ENCODE measurements at places on chromosomes 7 and 10.

DNA sequence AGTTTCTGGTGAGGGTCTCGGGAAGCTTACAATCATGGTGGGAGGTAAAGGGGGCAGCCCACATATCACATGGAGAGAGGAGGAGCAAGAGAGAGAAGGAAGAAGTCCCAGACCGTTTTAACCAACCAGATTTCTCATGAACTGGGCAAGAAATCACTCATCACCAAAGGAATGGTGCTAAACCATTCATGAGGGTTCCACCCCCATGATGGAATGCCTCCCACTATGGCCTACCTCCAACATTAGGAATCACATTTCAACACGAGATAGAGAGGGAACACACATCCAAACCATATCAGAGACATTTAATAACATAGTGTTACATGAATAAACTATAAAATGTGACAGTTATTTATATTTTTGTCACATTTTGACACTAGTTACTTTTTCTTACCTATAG, 214.8 kb upstream of the MAGI2 start:
- no peak for DNase-seq

DNA sequence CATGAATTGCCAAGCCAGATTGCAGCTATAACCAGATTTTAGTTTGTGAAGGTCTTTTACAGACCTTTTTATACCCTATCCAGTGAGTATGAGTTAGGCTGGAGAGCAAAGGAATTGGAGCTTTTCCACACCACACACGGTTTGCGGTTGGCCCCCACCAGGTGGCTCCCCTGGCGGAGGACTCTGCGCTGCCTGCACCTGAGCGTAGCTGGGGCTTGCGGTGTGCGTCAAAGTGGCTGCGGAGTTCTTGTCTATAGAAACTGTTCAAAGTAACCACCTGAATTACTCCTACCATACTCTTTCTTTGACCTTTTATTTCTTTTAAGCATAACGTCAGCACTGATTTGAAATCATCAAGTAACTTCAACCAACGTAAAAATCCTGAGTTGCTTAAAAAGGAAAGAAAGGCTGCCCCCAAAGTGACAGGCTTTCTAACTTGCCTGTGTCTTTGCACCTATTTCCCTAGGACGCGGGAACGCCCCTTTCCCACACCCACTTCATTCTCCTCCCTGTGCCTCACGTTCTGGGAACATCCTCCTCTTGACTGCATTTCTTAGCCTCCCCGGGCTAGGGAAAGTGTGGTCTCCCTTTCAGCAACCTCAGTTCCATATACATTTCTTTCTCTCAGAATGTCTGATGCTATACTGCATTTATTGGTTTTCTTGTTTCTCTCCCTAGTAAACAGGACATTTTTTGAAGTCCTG, 47.6 kb upstream of the TMEM72 start:
- peak; percentile 45 for DNase-seq

DNA sequence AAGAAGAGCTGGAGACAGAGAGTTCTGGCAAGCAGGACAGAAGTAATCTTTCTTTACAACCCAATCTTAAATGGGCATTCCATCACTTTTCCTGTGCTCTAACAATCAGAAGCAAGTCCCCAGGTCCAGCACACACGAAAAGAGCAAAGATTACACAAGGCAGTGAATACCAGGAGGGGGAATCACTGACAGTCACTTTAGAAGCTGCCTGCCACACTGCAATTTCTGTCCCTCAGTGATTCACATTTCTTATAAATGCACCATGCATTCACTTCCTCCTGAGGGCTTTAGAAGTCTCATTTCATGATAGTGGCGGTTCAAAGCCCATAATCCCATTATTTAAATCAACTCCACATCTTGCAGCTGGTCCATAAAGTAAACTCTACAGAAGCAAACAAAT, 362.5 kb downstream of the POM121L12 start:
- no peak for DNase-seq

DNA sequence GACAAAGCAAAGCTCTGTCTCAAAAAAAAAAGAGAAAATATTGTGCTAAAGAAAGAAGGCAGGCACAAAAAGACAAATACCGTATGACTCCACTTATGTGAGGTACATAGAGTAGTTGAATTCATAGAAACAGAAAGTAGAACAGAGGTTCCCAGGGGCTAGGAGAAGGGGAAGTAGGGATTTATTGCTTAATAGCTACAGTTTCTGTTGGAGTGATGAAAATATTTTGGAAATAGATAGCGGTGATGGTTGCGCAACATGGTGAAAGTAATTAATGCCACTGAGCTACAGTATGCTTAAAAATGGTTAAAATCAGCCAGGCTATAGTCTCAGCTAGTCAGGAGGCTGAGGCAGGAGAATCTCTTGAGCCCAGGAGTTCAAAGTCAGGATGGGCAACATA, 18.5 kb upstream of the NPFFR1 start:
- no peak for DNase-seq

DNA sequence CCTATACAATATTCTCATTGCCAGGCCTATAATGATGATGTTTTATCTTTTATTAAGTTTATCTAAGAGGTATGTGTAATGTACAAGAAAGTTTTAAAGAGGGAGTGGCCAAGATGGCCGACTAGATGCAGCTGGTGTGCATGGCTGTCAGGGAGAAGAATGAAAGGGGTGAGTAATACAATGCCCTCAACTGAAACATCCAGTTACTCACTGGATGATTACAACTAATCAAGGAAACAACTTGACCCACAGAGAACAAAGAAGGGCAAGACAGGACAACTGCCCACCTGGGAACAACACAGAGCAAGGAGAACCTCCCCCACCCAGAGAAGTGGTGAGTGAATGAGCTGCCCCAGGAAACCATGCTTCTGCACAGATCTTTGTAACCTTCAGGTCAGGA, 880.0 kb upstream of the LRRTM3 start:
- no peak for DNase-seq

DNA sequence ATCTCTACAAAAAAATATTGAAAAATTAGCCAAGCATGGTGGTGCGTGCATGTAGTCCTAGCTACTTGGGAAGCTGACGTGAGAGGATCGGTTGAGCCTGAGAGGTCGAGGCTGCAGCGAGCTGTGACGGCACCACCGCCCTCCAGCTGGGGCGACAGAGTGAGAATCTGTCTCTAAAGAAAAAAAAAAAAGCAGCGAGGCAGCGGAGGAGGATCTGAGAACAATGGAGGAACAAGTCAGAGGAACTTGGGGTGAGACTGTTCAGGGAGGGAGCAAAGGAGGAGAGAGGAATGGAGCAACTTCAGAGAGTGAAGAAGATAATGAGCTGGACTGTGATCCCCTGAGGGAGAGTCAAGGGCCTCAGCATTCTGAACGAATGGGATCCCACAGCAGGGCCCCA, 85.4 kb downstream of the MKX start:
- no peak for DNase-seq

- no peak for DNase-seq
Measured at GRCh38 chr7:151157645-151158329, 9.7 kb downstream of the GBX1 start.

DNA sequence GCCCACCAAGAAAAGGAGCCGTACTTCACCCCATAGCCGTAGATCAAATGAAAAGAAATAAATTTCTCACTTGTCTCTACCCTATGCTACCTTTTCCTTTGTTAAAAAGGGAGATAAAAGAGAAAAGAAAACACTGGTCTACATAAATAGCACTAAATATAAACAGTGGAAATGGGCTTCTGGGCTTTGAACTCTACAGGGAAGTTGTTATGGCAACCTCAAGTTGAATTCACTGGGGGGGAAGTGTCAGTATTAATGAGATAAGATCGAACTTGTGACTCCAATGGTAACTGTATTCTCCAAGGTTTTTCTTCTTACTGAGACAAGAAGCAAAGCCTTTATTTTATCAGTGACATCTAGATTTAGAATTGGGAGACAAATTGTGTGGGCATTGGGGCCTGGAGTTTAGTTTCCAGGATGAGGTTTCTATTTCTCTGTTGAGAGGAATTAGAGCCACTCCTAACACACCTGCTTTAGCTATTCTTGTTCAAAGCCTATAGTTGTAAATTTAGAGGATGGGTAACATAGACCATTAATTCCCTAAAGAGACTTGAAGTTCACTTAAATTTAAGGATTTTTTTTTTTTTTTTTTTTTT, 604.3 kb upstream of the GALNT17 start:
- DNase-seq = no peak

- peak; percentile 58 for DNase-seq
Measured at GRCh38 chr7:132508724-132509353, 67.4 kb downstream of the PLXNA4 start.

DNA sequence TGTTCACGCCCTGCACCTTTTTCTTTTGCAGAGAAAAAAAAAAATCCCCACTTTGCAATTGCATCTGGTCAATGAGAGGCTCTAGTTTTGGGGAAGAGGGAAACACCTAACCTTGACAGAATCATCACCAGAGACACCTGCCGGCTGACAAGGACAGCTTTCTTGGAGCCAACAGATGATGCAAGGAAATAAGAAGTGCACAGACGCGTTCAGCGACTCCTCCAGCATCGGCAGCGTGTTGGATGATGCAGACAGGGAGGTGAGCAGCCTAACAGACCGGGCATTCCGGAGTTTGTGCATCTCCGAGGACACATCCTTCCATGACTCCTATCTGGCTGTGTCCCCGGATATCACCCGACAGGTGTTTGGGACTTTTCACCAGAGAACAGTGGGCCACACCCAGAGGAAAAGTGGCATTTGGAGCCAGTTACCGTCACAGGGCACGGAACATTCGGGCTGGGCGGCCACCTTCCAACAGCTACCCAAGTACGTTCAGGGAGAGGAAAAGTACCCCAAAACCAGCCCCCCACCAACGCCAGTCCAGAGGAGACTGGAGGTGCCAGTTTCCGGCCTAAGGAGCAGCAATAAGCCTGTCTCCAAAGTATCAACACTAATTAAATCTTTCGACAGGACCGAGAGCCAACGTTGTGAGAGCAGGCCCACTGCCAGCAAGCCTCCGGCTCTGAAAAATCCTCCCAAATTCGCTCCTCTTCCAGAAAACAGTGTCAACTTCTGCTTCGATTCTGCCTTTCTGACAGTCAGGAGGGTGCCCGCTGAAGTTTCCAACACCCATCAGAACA, 23.6 kb downstream of the C10orf71 start:
- peak; percentile 21 for DNase-seq

GRCh38 chr7:105703207-105703930, 122.1 kb upstream of the EFCAB10 start:
- no peak for DNase-seq

DNA sequence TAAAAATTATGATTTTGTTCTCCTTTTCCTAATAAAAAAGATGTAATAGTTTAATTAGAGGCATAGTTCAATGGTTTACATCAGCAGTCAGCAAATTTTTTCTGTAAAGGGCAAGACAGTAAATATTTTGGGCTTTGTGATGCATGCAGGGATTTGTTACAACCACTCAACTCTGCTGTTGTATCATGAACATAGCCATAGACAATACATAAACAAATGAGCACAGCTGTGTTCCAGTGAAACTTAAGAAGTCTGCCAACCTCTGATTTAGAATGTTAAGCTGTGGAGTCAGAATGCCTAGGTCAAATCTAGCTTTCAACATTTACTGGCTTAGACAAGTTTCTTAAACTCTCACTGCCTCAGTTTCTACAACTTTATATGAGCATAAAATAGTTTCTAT, 31.6 kb downstream of the ASZ1 start:
- DNase-seq = no peak

DNA sequence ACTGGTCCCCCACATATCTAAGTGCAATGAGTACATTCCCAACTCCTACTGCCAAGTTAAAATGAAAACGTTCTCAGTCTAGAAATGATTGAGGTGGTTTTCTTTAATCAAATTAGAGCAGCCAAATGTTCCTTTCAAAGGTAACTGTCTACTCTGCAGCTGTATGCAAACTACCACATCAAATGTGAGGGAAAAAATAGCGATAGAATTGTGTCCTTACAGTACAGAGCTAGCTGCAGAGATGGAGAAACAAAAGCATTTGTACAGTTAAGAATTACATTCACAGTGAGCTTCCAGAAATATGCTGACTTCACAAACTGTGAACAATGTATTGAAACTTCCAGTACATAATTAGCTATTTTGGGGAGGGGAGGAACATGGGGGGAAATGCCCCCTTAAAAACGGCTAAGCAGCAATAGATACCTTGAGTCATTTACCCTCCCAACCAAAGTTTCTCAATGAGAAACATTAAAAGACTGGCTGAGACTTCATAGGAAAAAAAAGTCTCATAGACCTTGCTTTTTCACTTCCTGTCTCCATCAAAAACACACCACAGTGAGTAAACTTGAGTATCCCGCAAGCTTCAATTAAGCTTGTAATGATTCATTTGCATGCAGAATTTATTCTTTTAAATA, 22.9 kb downstream of the CDK6 start:
- no peak for DNase-seq

GRCh38 chr7:139913021-139913844, 84.2 kb downstream of the TBXAS1 start:
- DNase-seq = no peak

GRCh38 chr7:83866582-83866981, 217.6 kb upstream of the SEMA3E start:
- no peak for DNase-seq

- DNase-seq = no peak
Measured at GRCh38 chr10:1567152-1567551, 170.2 kb downstream of the ADARB2 start.

DNA sequence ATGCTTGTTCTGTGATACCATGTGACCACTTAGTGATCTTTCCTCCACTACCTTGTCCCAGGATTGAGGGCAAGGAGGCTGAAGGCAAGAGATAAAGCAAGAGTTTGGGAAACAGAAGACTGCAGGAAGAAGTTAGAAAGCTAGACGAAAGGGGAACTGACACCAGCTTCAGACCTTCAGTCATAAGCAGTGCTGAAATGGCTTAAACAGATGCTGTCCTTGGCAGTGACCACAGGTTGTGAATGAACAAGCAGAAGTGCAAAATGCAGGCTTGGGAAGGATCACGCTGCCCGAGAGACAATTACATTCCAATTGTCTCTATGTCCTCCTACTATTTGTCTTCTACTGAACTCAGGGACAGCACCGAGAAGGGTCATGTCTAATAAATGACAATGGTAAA, 704.9 kb upstream of the AUTS2 start:
- no peak for DNase-seq

- peak; percentile 71 for DNase-seq
Measured at GRCh38 chr10:36725581-36726520, 399.5 kb upstream of the ANKRD30A start.

DNA sequence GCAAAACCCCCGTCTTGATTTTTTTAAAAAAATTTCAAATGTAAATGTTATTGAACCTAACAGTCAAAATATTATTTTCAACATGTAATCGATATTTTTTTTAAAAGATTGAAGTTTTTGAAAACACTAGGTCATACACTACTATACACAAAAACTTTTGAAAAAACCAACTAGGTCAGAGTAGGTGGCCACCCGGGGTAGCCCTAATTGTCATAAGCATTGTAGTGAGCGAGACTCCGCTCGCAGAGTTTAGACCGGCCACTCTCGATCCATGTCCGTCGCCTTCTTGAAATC, 417 bp downstream of the RFC2 start:
- no peak for DNase-seq

GRCh38 chr7:31513790-31514189, at the start of gene ITPRID1:
Gene ITPRID1, plus strand, starts transcription at chr7:31514090. Its CDS starts 38,935 bp downstream, at chr7:31553025.
- no peak for DNase-seq

Measured in ecto neural progenitor cell (in vitro differentiated cells).